ENCODE measurements at places on chromosomes 2 and 18.

DNA sequence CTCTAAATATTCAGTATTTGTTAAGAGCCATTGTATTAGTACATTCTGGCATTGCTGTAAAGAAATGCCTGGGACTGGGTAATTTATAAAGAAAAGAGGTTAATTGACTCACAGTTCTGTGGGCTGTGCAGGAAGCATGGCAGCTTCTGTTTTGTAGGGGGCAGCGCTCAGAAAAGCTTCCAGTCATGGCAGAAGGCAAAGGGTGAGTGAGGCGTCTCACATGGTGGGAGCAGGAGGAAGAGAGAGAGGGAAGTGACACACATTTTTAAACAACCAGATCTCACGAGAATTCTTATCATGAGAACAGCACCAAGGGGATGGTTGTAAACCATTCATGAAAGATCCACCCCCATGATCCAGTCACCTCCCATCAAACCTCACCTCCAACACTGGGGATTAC, 13.8 kb upstream of the CCDC102B start:
- DNase-seq, result no peak

- DNase-seq, result no peak
These were observed 40.1 kb downstream of the GTF3C3 start for GRCh38 chr2:196759378-196759706.

GRCh38 chr2:42856891-42857632, 64.7 kb upstream of the HAAO start:
- no peak for DNase-seq

DNA sequence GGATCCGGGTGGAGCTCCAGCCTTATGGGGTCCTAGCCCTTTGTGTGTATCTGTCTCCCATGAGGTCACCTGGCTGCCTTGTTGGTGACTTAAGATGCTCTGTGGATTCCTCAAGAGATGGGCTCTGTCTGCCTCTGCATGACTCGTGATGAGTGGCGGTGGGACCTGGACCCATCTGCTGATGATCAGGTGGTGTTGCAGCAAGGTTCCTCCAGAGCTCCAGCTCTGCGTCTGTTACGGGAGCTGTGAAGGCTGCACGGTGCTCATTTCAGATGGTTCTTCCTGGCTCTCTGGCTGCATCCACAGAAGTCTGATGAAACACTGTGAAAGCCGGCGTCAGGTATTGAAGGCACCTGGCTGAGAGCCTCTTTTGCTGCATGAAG, 2.4 kb downstream of the AGAP1 start:
- no peak for DNase-seq

DNA sequence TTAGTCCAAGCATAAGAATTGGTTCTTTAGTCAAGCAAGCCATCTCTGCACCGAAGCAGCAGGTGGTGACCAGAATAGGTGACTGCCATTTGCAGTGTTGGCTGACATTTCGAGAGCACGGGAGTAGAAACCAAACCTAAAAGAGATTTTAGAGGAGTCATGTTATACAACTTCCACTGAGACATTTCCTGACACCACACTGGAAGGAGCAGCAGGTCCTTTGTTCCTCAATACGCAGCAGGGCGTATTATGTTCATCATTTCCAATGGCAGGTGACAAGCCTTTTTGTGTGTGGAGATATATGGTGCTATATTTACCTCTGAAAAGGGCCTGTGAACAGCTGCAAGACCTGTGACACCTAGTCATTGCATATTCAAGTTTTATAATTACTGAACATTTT, 418.8 kb upstream of the NETO1 start:
- peak; percentile 65 for DNase-seq

GRCh38 chr18:35289727-35290093, 319 bp downstream of the ZSCAN30 start:
- DNase-seq, result peak; percentile 9

GRCh38 chr2:218345491-218346236, 11.0 kb upstream of the CATIP start:
- DNase-seq, result no peak

DNA sequence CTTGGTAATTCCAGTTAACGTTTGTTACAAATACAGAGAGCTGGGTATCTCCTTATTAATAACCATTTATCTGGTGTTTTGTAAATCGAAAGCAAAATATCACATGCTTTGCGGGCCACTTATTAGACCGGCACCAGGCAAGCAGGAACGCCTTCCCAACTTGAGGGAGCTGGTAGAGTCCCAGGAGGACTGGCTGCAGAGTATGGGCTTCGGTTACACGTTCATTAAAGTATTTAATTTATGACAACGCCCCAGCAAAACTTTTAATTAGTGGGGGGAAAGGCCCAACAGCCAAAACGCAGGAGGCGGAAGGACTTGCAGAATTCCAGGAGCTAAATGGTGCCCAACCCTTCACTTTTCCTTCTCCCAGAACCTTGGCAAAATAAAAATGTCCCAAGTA, 3.7 kb downstream of the SMAD7 start:
- DNase-seq, result no peak

- DNase-seq, result no peak
These were observed 1.6 kb downstream of the SLC66A2 start for GRCh38 chr18:79949697-79950487.

DNA sequence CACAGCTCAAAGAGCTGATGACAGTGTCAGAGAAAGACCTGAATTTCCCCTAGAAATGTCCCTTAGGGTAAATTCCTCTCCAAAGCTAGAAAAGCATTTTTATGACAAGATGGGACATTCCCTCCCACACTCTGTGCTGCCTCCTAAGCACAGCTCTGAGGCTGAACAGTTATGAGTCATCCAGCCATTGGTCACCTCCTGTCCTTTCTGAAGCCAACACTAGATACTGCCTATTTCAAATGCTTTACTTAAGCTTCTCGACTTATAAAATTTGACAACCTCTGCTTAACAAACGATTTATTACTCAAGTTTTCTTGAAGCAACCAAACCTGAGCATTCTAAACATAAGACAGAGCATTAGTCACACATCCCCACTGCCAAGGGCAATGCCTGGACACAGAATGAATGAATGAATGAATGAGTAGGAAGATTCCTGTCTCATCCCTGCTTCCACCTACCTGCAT, 35.4 kb downstream of the B4GALT6 start:
- no peak for DNase-seq

DNA sequence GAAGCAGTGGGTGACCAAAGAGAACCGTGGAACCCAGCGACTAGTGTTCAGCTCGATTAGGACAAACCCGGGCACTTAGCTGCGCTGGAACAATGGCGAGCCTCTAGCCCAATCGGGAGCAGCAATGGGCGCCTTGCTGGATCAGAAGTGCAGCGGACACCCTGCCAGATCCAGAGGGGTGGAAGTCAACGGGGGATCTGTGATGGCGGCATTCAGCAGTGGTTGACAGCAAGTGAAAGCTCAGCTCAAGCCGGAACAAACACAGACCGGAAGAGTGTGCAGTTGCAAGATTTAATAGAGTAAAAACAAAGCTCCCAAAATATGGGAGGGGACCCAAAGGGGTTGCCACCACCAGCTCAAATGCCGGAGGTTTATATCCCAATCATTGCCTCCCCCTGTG, 478.7 kb upstream of the REG3G start:
- no peak for DNase-seq

- no peak for DNase-seq
These were observed 19.1 kb upstream of the VIT start for GRCh38 chr2:36677386-36677785.

- no peak for DNase-seq
These were observed 67.8 kb downstream of the SRBD1 start for GRCh38 chr2:45543257-45543656.

DNA sequence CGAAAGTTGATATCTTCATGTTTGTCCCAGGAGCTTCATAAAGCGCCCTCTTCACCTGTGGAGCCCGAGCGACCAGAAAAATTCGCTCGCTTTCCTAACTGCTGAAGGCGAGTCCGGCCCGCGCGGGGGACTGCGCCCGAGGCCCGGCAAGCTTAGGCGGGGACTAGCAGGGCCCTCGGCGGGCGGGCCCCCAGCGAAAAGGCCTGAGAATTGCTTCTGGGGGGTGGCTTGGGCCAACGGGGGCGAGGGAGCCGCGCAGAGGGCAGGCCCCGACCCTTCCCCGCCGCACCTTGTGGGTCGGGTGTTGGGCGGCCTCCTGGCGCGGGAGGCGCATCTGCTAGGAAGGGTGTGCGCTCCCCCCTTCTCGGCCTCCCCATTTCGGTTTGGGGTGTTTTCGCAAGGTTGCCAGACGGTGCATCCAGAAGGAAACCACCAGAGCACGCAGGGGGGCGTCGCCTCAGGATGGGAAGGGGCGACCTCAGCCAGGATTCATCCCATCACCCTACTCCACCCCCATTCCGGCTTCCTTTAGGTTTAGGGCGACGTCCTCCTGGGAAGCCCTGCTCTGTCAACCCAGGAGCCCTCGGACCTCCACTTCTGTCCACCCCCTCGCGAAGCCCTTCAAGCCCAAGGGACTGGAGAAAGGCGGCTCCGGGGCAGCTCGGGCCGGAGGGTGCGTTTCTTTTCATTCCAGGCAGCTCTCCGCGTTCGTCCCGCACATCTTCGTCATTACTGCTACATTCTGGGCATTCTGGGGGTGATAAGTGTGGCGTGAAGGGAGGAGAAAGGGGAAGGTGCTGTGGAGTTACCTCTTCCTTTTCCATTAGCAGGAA, 9.1 kb downstream of the SP9 start:
- no peak for DNase-seq

DNA sequence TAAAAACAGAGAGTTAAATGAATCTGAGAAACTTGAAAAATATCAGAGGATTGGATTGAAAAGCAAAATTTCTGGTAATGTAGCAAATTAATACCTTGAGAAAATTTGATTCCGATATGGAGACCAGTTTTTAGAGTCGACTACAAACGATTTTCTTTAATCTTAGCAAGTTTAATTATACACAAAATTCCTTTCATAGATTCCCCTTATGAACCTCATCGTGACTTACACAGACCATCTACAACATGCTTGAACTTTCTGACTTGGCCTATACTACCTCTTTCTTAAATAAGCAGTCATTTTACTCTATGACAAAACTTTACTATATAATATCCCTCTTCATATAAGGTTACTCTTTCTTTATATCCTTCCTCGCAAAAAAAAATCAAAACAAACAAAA, 769.6 kb upstream of the CRIM1 start:
- no peak for DNase-seq

- DNase-seq, result no peak
These were observed 11.6 kb upstream of the MRPL19 start for GRCh38 chr2:75634945-75635344.

GRCh38 chr2:40937284-40937683, 485.4 kb upstream of the SLC8A1 start:
- DNase-seq, result no peak

GRCh38 chr2:112085916-112086669, 31.0 kb downstream of the TMEM87B start:
- no peak for DNase-seq

DNA sequence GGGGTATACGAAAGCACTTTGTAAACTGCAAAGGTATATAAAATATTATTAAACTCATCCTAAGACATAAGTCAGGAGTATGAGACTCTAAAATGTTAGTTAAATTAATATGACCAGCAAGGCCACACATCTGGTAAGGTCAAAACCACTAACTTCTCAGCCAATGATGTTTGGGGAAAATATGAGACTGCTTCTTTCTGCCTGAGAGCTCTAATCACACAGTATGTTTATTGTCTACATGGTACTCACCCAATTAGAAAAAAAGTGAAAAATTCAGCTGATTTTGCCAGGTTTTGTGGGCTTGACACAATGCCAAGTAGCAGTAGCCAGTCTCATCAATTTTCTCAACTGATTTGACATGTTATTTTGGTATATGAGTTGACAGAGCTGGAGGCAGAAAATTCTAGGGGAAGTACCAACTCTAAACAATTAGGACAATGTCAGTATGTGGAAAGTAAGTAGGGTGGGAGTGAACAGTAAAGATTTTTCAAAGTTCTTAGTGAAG, 87.3 kb downstream of the ALK start:
- no peak for DNase-seq

DNA sequence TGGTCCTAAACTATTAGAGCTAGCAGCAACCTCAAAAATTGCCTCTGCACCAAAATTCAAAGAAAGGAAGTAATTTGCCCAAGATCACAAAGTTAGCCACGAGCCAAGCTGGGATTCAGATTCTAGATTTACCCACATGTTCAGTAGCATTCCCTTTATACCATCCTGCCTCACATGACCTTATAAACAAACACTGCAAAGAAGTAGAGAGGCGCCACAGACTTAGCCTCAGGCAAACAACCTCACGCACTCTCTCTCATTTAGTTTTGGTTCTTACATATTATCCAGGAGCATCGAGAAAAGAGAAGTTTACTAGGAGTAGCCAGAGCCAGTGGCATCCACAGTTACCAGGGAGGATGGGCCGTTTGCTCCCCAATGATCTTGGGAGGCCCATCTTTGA, 226.6 kb downstream of the OSR1 start:
- DNase-seq, result no peak

GRCh38 chr2:904246-905024, 46.2 kb upstream of the SNTG2 start:
- peak; percentile 23 for DNase-seq

GRCh38 chr18:10120622-10121021, 206.8 kb downstream of the VAPA start:
- no peak for DNase-seq

DNA sequence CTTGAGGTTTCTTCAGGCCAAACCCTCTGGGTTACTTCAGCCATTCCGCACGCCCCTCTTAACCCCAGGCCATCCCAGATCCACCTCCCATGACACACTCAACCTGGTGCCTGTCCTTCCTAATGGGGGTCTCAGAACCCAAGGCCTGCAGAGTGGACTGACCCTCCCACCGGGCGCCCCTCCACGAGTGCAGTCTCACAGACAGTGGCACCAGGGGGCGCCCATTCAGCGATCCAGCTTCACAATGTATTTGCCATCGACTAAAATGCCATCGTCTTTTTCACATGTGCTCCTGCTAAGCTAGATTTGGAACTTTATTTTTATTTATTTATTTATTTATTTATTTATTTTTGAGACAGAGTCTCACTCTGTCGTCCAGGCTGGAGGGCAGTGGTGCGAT, 38.5 kb downstream of the INPP5D start:
- peak; percentile 6 for DNase-seq

GRCh38 chr2:1990724-1991123, 246.4 kb upstream of the PXDN start:
- peak; percentile 88 for DNase-seq

DNA sequence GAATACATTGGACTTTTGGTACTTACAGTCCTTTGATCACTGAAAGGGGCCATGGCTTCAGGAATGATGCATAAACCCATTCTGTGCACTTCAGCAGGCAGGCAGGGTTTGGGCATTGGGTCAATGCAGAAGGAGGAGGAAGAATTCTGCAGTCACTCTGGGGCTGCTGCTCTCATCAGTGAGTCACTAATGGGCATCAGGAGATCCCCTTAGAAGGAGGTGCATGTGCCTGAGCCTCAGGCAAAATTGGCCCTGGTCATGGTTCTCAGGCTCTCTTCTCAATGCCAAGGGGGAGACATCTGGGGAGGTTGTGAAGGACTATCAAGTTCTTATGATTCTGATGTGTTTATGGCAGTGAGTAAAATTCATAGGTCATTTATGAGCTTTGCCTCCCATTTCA, 52.0 kb upstream of the TNP1 start:
- DNase-seq, result no peak

Data from COR-L47 (cell line).